ENCODE measurements at places on chromosomes 6 and 20.

DNA sequence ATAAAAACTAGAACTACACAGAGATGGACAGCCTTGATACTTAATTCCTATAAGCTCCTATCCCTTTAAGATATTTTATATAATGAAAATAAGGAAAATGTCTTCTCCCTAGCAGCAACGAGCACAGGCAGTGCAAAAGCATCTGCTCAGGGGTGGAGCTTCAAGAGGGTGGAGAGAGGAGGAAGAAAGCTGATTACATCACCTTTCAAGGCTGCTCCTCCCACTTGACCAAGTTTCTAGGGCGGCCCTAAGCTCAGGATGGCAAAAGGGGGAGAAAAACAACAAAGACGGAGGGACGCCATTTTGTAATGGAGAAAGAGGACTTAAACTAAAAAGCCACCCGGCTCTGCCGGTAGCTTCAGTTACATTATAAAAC lies 2.2 kb downstream of the PPP1R10 start:
- DNase-seq, result peak; percentile 96

GRCh38 chr20:46118481-46119020 lies 437 bp downstream of the CD40 start:
- DNase-seq, result no peak

DNA sequence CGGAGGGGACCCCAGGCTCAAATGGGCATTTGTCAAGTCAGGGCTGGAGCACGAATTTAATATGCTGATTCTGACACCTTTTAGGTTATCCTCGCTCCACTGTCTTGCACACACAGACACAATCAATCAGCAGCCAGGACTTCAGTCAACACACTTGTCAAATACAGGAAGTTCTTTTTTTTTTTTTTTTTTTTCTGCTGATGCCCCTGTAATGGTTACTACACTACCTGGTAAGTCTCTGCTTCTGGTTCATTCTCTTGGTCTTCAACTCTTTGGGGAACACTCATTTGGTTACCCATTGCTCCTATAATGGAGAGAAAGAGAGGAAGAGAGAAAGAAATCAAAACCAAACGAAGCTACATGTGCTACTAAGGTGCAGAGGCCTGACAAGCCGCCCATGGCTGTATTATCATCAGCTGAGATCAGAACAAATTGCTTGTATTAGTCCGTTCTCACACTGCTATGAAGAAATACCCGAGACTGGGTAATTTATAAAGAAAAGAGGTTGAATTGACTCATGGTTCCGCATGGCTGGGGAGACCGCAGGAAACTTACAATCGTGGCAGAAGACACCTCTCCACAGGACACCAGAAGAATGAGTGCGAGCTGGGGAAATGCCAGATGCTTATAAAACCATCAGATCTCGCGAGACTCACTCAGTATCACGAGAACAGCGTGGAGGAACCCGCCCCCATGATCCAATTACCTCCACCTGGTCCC lies 11.8 kb downstream of the BCAS1 start:
- no peak for DNase-seq

DNA sequence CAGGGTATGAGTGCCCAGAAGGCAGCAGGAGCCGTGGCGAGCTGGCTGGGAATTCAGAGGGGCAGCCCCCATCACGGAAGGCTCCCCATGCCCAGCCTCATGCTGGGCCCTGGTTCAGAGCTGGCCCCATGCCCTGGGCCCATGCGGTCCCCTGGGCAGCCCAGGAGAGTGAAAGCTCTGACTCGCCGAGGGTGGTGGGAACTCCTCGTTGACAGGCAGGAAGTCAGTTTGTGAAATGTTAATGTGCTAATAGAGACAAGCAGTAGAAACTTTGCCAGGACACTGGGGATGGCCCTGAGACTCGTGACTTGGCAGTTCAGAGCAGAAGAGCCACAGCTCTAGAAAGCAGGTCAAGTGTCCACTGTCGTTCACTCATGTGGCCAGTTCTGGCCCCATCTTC lies 353.0 kb downstream of the TAF4 start:
- DNase-seq, result no peak

DNA sequence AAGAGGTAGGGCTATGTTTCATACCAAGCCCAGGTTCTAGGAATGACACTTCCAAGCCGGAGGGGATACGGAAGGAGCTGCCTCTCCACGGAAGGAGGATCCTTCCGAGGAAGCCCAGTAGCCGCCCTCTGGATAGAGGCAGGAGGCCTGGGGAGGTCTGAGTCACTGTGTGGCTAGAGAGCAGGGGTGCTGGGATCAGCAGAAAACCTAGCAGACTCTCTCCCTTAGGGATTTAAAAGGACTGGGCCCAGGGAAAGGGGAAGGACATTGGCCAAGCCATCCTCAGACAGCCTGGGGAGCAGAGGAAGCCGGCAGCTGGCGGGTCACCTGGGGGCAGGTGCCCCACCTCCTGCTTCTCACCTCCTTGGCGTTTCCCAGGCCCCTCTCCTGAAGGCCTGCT lies 36.6 kb upstream of the NFATC2 start:
- DNase-seq, result no peak

GRCh38 chr6:13406781-13407180 lies 78.4 kb upstream of the TBC1D7 start:
- DNase-seq, result peak; percentile 10

DNA sequence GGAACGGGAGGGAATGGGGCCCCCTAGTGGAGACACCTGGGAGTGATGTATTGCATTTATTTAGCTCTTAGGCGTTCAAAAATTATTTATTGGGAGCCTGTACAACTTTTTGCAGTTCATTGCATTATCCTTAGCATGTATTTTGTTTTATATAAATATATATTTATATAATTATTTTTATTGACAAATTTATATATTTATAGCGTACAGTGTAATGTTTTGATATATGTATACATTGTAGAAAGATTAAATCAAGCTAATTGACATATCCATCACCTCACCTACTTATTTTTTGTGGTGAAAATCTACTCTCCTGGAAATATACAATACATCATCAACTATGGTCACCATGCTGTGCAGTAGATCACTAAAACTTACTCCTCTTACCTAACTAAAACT lies 975 bp downstream of the SIRT5 start:
- no peak for DNase-seq

- DNase-seq, result peak; percentile 94
Measured at GRCh38 chr6:95087394-95088097, 489.8 kb upstream of the MANEA start.

GRCh38 chr20:4444404-4444803 lies 277.3 kb upstream of the PRND start:
- no peak for DNase-seq

- no peak for DNase-seq
Measured at GRCh38 chr6:17629824-17630510, 29.9 kb downstream of the FAM8A1 start.

DNA sequence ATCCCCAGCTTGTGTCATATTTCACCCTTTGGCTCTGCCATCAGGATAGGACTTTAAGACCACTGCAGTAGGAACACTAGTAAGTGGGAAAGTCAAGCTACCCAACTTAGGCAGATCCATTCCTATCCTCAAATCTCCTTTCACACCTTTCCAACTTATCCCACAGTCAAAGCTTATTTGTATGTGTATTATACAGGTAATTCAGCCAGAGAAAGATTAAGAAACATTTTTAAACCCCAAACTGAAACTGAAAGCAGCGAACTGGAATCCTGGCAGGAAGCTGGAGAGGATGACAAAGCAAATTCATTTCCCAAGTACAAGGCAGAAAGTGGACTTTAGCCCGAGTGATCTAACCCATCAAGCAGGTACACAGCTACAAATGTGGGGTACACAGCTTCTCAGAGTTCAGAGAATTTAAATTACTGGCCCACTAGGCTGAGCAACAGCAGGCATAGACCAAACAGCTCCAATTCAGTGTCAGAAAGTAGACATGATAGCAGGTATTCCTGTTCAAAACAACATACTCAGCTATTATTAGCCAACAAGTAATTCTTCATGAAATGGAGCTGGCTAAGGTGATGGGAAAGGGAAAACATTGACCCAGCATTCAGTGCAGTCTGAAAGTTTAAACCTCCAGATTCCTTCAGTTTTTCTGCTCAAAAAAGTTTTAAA lies 39.1 kb downstream of the ILRUN start:
- no peak for DNase-seq

- DNase-seq, result no peak
Measured at GRCh38 chr6:118771253-118771652, 119.9 kb upstream of the CEP85L start.

GRCh38 chr6:55604021-55604420 lies 25.0 kb upstream of the HMGCLL1 start:
- no peak for DNase-seq

GRCh38 chr6:36697481-36697903 lies at the start of gene RAB44:
RAB44 (plus strand) TSS chr6:36697826; CDS start chr6:36704236, 6,410 bp downstream.
- no peak for DNase-seq

- DNase-seq, result no peak
Measured at GRCh38 chr6:16633465-16633864, 127.8 kb downstream of the ATXN1 start.

- DNase-seq, result no peak
Measured at GRCh38 chr6:7697432-7697819, 28.5 kb upstream of the BMP6 start.

DNA sequence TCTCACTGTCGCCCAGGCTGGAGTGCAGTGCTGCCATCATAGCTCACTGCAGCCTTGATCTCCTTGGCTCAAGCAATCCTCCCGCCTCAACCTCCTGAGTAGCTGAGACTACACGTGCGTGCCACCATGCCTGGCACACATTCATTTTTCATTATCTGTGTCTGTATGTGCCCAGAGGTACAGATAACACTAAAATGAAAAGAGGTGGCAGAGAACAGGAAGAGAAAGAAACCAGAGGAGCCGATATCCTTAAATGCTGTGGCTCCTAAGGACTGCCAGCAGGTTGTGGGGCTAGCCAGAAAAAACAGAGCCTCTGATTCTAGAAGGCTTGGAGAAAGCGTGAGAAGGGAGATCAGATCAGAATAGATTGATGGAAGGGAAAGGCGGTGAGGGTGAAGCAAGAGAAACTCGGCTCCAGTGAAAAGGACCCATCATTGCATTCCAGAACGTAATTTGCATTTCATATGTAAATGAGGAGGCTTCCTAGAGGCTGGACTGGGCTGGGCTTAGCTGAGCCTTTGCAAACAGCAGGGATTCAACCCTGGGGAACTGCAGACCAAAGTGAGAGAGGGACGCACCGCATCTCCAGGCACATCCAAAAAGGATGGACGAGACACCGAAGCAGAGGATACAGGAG lies 64.2 kb downstream of the GCNT2 start:
- no peak for DNase-seq

DNA sequence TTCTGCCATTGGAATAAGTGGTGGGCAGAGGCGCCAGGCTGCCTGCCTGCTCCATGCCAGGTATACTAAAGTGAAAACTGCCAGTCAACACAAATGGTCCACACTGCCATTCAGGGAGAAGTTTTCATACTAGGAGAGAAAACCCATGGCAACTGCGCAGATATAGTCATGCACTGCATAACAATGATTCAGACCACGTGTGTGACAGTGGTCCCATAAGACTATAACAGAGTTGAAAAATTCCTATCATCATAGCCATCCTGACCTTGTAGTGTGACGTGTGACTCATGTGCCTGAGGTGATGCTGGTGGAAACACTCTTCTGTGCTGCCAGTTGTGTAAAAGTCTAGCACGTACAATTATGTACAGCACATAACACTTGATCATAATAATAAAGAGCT lies 25.1 kb downstream of the ZC3H12D start:
- no peak for DNase-seq

GRCh38 chr6:16514249-16514648 lies 247.0 kb downstream of the ATXN1 start:
- no peak for DNase-seq

GRCh38 chr20:58546416-58546711 lies 31.2 kb upstream of the APCDD1L start:
- no peak for DNase-seq

GRCh38 chr6:2622671-2623070 lies 128.1 kb downstream of the MYLK4 start:
- no peak for DNase-seq

DNA sequence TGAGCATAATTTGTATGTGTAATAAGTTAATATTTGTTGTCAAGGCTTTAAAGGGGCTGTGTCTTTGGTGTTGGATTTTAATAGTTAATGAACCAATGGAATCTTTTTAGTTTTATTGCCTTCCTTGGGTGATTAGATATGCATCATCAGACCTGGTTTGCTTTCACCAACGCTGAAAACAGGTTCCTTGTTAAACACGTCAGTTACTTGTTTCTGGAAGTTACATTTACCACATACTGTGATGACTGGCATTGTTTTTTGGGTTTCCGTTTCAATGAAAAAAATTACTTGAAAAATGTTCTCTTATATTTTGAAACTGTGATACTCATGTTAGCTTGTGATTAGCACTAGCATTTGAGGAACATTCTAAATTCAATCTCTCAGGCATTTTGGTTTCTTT lies 58.6 kb upstream of the RNF144B start:
- no peak for DNase-seq

- DNase-seq, result no peak
Measured at GRCh38 chr20:10573273-10573950, 100.4 kb downstream of the JAG1 start.

DNA sequence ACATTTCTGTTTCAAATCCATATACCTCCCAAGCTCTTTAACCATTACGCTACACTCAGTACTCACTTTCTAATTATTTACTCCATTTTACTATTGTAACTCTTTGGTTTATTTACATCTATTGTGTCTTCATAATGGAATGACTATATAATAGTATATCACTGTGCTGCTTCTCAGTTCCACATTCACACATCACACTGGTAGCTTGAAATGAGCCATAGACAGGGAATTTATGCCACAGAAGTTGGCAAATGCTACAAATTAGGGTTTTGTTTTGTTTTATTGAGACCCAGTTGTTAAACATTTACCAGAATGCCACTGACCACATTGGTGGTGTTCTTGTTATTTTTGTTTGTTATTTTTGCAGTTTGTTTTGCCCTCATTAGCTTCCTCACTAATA lies 213.9 kb downstream of the KCNQ5 start:
- DNase-seq, result no peak

GRCh38 chr6:152323376-152323775 lies 313.8 kb downstream of the SYNE1 start:
- no peak for DNase-seq

DNA sequence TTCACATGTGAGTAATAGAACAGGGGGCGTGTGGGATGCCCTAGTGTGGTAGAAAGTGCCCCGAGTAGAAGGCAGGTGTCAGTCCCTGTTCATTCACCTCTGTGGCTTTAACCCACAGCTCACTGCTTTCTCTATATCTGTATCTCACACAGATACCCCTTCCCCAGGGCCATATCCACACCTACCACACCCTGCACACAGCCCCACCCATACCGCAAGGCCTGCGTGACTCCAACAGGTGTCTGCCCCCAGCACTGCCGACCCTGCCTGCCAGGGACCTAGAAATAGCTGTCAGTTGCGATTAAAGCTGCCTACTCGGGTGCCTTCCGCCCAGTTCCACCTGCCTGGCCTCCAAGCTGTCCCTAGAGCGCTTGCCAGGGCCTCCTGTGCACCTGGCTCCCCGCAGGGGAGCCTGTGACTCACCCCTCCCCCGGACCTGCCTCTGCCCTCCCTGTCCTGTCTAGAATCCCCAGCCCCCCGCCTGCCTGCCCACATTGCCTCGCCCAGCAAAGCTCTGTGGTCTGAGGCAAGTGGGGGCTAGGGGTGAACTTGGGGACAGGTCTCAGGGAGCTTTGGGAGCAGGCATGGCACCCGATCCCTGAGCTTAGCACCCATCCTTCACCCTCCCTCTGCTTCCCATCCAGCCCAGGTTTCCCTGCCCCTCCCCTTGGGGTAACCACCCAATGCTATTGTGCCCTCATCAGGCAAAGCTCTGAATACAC lies 38.3 kb upstream of the ID1 start:
- DNase-seq, result peak; percentile 97

GRCh38 chr6:72350296-72350881 lies 271.5 kb upstream of the KCNQ5 start:
- peak; percentile 47 for DNase-seq

- no peak for DNase-seq
Measured at GRCh38 chr6:167093406-167093921, 29.4 kb upstream of the CCR6 start.

- no peak for DNase-seq
Measured at GRCh38 chr6:18368277-18369105, 18.7 kb upstream of the RNF144B start.
